Activated CD8-positive, alpha-beta memory T cell treated with anti-CD3 and anti-CD28 coated beads for 1 hour (primary cell): ENCODE measurements at places on chromosomes 1 and 21.

- DNase-seq = no peak
Observed at GRCh38 chr1:165629848-165630628, 996 bp upstream of the MGST3 start.

- no peak for DNase-seq
Observed at GRCh38 chr1:69613414-69613813, 45.7 kb downstream of the LRRC7 start.

- DNase-seq = no peak
Observed at GRCh38 chr1:46484783-46485490, 4.7 kb upstream of the DMBX1 start.

- no peak for DNase-seq
Observed at GRCh38 chr1:53645690-53646078, 93.3 kb downstream of the GLIS1 start.

DNA sequence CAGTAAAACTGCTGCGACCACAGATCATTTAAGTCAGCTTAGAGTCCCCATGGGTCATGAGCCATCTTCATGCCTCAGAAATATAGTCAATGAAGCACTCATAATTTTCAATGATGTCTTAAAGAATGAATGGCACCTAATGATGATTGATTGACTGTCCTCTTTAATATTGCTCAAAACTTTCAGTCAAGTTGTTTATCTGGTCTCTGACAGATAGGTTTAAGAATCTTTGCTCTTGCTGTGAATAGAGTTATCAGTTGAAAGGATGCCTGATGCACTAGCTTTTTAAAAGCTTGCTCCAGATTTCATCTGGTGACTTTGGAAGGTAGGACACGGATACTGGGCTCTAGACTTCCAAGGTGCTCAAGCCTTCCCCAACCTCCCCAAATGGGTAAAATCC, 45.1 kb downstream of the COLGALT2 start:
- DNase-seq = no peak

DNA sequence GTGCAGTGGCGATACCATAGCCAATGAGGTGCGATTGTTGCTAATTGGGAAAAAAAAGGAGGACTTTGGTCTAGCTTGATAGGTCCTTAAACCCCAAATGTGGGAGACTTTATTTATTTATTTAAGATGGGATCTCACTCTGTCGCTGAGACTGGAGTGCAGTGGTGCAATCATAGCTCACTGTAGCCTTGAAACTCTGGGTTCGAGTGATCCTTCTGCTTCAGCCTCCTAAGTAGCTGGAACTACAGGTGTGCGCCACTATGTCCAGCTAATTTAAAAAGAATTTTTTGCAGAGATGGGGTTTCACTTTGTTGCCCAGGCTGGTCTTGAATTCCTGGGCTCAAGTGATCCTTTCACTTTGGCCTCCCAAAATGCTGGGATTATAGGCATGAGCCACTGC, 24.0 kb upstream of the SRSF10 start:
- no peak for DNase-seq

GRCh38 chr1:54248966-54249365, 49.0 kb downstream of the MRPL37 start:
- no peak for DNase-seq

- DNase-seq = no peak
Observed at GRCh38 chr1:156963621-156964020, 43.2 kb downstream of the LRRC71 start.

GRCh38 chr1:54955359-54955758, 25.1 kb upstream of the TMEM61 start:
- DNase-seq = no peak

DNA sequence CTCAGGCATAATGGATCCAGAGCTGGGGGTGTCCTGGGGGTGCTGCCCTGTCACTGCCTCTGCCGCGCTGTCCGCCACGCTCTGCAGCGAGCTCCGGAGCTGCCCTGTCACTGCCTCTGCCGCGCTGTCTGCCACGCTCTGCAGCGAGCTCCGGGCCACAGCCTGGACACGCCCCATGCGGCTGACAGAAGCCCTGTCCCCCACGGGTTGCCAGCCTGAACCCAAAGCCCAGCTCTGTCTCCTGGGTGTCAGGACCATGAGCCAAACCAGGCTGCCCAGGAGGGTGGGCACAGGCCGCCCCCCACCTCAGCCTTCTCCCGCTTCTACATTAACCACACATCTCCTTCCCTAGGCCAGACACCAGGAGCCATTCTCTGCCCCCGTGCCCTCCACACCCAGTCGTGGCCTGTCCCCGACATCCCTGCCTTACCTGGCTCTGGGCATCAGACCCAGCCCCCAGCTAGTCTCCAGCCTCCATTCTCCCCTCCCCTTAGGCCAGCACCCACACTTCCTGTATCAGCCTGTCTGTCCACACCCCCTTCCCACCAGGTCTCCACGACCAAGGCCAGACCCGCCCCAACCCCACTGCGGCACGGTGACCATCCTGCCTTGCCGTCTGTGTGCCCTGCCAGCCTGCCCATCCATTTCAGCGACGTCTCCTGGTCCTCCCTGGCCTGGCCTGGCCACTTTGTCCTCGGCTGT, 72.9 kb upstream of the COL6A1 start:
- no peak for DNase-seq

DNA sequence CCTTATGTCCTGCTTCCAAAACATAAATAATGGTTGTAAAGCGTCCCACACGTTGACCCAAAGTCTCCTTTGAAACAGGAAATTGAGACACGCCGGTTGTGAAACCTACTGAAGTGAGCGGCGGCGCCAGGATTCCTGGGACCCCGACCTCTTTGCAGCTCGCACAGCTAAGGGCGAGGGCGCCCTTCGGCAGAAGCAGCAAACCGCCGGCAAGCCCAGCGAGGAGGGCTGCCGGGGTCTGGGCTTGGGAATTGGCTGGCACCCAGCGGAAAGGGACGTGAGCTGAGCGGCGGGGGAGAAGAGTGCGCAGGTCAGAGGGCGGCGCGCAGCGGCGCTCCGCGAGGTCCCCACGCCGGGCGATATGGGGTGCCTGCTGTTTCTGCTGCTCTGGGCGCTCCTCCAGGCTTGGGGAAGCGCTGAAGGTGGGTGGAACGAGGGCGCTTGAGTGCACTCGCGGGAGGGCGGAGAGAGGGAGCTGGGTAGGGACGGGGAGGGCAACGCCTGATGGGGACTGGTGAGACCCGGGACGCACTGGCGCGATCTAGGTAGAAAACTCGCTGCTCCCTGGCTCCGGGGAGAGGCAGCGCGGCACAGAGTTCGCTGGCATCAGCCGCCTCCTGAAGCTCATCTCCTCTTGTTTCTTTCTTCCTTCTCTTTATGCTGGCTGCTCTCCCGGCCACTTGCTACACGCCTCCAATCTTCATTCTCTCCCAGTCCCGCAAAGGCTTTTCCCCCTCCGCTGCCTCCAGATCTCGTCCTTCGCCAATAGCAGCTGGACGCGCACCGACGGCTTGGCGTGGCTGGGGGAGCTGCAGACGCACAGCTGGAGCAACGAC, at the start of gene CD1D:
CD1D (plus strand) TSS at position 155 of the 836 bp plus-strand sequence; CDS start at position 362, 207 bp downstream.
- DNase-seq = no peak

DNA sequence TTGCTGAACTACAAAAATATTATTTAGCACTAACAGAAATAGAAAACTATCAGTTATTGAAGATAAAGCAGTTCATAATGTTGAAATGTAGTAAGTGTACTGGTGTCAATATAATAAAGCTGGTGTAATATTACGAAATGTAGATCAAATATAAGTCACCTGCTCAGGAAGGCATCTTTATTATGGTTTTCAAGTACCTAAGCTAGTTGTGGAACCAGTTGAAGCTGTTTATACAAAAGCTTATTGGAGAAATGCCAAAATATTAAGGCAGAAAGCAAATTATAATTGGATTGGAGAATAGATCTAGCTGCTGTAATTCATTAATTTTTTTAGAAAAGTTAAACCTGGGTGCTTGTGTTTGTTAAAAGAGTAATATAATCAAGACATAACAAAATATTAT, 6.2 kb upstream of the MARK1 start:
- no peak for DNase-seq

DNA sequence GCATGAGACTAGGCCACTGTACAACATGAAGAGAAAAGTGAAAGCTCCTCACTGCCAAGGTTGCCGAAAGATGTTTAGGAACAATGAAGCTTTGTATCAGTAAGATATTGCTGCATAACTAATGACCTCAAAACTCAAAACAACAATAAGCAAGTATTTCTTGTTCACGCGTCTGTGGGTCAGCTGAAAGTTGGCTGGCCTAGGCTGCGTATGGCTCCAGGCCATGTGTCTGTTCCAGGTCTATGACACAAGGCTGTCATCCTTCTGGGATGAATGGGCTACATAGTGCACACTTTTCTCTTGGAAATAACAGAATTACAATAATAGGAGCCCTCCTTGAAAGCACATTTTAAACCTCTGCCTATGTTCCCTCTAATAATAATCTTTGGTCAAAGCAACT, 515.9 kb downstream of the PLPP3 start:
- DNase-seq = no peak

DNA sequence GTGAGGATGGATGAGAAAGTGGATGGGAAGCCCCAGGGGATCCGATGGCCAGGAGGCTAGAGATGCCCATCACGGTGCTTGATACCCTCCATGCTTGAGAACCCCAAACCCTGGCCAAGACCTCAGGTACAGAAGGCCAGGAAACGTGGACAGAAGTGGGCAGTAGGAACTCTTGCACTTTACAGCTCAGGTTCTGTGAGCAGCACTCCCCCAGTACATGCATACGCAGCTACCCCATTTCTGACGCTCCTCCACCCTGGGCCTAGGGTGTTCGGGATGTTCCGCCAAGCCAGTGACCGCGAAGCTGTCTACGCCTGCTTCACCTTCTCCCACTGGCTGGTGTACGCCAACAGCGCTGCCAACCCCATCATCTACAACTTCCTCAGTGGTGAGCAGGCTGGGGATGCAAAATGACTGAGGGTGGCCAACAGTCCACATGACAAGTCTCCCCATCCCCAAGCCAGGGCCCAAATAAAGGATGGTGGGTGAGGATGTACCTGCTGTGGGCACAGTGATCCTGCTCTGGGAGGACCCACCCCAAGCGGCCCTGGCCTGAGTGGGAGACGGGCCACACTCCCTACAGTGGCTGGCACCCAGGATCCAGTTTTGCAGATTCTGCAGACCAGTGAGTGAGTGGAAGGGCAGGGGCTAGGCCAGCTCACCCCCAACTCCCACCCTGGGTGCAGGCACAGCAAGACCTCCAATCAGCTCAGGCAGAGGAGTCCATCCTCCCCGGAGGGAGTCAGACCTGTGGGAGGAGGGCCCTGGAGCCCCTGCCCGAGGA, 7.4 kb downstream of the HCRTR1 start:
- DNase-seq = no peak

- no peak for DNase-seq
Observed at GRCh38 chr1:236685917-236686814, at the start of gene ACTN2. Gene ACTN2, plus strand, starts transcription at chr1:236686499. Its CDS starts 175 bp downstream, at chr1:236686674.

- no peak for DNase-seq
Observed at GRCh38 chr1:245489838-245490237, 335.1 kb downstream of the KIF26B start.

GRCh38 chr21:34968414-34969333, 80.4 kb downstream of the RUNX1 start:
- DNase-seq = no peak

- DNase-seq = no peak
Observed at GRCh38 chr1:44806025-44806703, 987 bp downstream of the DYNLT4 start.
